ENCODE measurements at places on chromosomes 1 and 21.

GRCh38 chr1:21604208-21604957 is 64.8 kb downstream of the RAP1GAP start:
- no peak for DNase-seq

- no peak for DNase-seq
Measured at GRCh38 chr1:76418531-76418930, 344.0 kb downstream of the ST6GALNAC3 start.

GRCh38 chr1:101366513-101367215 is 129.8 kb downstream of the S1PR1 start:
- DNase-seq: no peak

DNA sequence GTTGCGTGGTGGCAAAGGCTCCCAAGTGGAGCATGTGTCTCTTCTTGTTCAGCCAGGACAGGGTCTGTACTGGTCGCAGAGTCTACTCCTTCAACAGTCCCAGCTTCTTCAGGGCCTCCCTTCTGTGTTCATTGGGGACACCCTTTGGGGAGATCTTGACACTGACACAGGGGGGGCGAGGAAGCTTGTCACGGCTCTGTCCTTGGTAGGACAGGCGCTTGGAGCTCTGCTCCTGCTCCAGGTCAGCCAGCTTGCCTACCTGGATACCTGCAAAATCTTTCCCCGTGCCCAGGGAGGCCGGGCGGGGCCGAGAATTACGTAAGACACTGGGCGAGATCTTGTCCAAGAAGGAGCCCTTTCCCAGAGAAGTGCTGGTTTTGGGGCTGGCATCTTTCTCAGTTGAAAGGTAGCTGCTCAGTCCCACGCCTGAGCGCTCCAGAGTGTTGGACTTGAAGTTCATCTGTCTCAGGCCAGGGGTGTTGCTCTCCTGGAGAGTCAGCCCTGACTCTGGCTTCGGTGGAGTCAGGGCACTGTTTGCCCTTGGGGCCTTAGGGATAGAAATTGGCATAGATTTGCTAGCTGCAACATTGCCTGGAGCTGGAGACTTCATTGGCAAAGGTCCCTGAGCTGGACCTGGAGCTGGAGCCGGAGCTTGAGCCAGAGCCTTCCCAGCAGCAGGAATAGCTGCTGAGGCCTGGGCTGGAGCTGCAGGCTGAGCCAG is 10.5 kb downstream of the C1orf116 start:
- no peak for DNase-seq

DNA sequence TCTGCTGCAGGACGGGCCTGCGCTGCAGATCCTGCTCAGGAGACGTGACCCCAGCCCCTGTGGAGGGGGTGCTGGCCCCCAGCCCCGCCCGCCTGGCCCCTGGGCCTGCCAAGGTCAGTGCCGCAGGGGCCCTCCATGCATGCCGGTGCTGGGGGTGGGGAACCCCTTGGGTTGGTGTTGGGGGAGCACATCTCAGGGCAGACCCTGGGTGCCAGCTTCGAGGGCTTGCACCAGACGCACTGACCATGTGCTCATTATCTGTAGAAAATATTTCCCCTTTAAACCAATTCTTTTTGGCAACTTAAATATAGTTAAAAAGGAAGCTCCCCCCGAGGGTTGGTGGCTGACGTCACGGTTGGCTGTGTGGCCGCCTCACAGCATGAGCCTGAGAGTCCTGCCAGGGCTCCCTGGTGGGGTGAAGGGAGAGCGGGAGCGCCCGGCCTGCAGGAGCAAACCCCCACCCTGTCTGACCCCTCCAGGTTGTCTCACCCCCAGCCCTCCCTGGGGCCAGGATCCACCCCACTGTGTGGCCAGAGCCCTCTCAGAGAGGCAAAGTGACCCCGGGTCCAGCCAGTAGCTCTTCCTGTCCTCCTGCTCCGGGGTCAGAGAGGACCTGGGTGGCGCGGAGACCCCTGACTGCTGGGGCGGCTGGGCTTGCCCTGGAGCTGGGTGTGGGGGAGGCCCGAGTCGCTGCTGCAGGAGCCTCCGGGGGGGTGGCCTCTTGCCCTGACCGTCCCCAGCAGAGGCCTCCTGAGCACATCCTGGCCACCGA is 5.3 kb upstream of the PFKL start:
- no peak for DNase-seq

- no peak for DNase-seq
Measured at GRCh38 chr1:8344893-8345507, 27.1 kb downstream of the SLC45A1 start.

- DNase-seq: no peak
Measured at GRCh38 chr1:209831615-209832014, 3.8 kb downstream of the UTP25 start.
